Lung (tissue), 17 donors: ENCODE measurements at places on chromosomes 3 and 15.

DNA sequence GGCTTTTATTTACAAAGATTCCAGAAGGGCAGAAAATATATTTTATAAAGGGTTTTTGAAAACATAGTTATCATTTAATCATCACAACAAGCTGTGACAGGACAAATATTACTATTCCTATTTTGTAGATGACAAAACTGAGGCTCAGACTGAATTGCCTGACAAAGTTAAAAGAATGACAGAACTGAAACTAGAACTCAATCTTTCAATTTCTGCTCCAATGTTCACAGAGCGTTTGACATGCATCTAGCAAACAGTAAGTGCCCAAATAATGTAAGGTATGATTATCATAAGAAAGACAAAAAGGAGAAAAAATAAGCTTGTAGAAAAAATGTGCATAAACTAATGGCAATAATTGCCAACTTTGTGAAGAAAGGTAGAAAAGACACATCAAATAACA is 61.9 kb downstream of the SCAPER start:
- H3K4me1 ChIP-seq = no peaks in the 10 kb centered on the region
- DNase-seq = no peak
- no peaks in the 10 kb centered on the region for H3K27me3 ChIP-seq
- H3K27ac ChIP-seq = no peak overlapping the region
- H3K36me3 ChIP-seq = no peaks in the 10 kb centered on the region
- H3K4me3 ChIP-seq = no peak overlapping the region

DNA sequence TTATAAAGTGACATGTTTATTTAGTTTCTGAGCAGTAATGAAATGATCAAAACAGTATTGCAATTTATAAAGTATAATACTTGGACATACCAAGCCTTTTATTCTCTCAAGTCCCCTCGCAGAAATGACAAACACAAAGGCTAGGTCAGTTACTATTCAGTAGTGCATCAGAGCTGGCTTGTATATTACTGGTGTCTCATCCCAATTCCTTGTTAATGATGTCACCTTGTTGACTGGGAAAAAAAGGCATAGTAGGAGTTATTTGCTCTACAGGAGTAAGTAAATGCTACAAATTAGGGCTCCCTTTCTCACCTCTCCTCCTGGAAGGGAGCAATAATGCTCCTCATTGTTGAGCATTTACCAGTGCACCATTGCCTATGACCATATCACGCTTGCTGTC is 317.6 kb downstream of the CHL1 start:
- no peak overlapping the region for H3K4me3 ChIP-seq
- DNase-seq = no peak
- H3K27ac ChIP-seq = no peak overlapping the region
- H3K36me3 ChIP-seq = no peaks in the 10 kb centered on the region

GRCh38 chr15:87724330-87724729 is 532.2 kb downstream of the NTRK3 start:
- no peak overlapping the region for H3K4me3 ChIP-seq
- DNase-seq = no peak
- H3K27me3 ChIP-seq = no peaks in the 10 kb centered on the region
- H3K27ac ChIP-seq = no peak overlapping the region
- H3K4me1 ChIP-seq = no peaks in the 10 kb centered on the region

- H3K4me1 ChIP-seq = peaks cover 2% of the 10 kb centered on the region
- no peaks in the 10 kb centered on the region for H3K36me3 ChIP-seq
- no peak for DNase-seq
- H3K27ac ChIP-seq = no peak overlapping the region
- H3K27me3 ChIP-seq = no peaks in the 10 kb centered on the region
Measured at GRCh38 chr15:46956456-46956855, 760.8 kb upstream of the SEMA6D start.

- H3K27ac ChIP-seq = no peak overlapping the region
- H3K36me3 ChIP-seq = no peaks in the 10 kb centered on the region
- no peak for DNase-seq
- H3K27me3 ChIP-seq = no peaks in the 10 kb centered on the region
- H3K4me1 ChIP-seq = peaks cover 17% of the 10 kb centered on the region
- no peak overlapping the region for H3K4me3 ChIP-seq
Measured at GRCh38 chr15:70557521-70558258, 205.7 kb downstream of the UACA start.

- DNase-seq = no peak
- no peak overlapping the region for H3K4me3 ChIP-seq
- no peak overlapping the region for H3K27ac ChIP-seq
- no peaks in the 10 kb centered on the region for H3K4me1 ChIP-seq
Measured at GRCh38 chr3:52561028-52561747, 24.8 kb downstream of the UQCC5 start.

- no peaks in the 10 kb centered on the region for H3K36me3 ChIP-seq
- H3K4me3 ChIP-seq = no peak overlapping the region
- no peaks in the 10 kb centered on the region for H3K27me3 ChIP-seq
- DNase-seq = no peak
- no peaks in the 10 kb centered on the region for H3K4me1 ChIP-seq
- no peak overlapping the region for H3K27ac ChIP-seq
Measured at GRCh38 chr3:42666577-42666998, 13.1 kb downstream of the ZBTB47 start.

DNA sequence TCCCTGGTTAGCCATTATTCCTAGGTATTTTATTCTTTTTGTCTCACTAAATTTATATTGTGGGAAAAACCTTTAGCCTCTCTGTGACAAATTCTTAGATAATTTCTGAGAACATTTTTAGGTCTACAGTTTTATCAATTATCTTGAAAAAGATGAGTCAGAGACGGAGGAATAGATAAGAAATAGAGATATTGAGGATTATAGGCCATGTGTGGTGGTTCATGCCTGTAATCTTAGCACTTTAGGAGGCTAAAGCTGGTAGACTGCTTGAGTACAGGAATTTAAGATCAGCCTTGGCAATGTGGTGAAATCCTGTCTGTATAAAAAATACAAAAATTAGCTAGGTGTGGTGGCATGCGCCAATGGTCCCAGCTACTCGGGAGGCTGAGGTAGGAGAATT is 960.2 kb downstream of the SQOR start:
- no peaks in the 10 kb centered on the region for H3K27me3 ChIP-seq
- H3K4me1 ChIP-seq = no peaks in the 10 kb centered on the region
- H3K4me3 ChIP-seq = no peak overlapping the region
- no peaks in the 10 kb centered on the region for H3K36me3 ChIP-seq

GRCh38 chr15:92073044-92073785 is 219.7 kb downstream of the SLCO3A1 start:
- H3K36me3 ChIP-seq = no peaks in the 10 kb centered on the region
- H3K27me3 ChIP-seq = no peaks in the 10 kb centered on the region
- H3K27ac ChIP-seq = peak overlapping the region; percentile 35
- no peak for DNase-seq
